Fibroblast of skin of scalp (primary cell): ENCODE measurements at places on chromosomes 1 and 21.

GRCh38 chr1:184563308-184563707 lies 176.5 kb downstream of the C1orf21 start:
- DNase-seq: peak; percentile 23

GRCh38 chr21:29130270-29130969 lies at the start of gene MAP3K7CL:
Gene MAP3K7CL (plus strand): TSS chr21:29130644. CDS start chr21:29133345, 2,701 bp downstream.
- DNase-seq: peak; percentile 100

DNA sequence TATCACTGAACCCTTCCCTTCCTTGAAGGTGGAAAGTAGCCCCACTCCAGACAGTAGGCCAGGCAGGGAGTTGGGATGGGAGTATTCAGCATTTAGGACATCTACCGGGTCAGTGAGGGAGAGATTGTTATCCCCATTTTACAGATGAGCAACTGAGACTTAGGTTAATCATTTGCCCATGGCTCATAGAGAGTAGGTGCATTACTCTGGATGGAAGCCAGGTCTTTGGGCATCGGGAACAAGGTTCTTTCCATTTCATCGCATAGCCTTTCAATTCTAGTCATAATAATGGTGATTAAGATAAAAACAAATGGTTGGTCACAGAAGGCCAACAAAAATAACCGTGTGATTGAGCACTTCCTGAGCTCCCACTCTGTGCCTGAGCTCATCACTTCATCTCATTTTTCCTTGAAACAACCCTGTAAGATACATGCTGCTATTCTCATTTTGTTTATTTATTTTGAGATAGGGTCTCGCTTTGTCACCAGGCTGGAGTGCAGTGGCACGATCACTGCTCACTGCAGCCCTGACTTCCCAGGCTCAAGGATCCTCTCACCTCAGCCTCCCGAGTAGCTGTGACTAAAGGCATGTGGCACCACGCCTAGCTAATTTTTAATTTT lies 64.8 kb downstream of the NAV1 start:
- peak; percentile 73 for DNase-seq

- no peak for DNase-seq
Observed at GRCh38 chr21:44572959-44573583, 458 bp upstream of the KRTAP10-4 start.

DNA sequence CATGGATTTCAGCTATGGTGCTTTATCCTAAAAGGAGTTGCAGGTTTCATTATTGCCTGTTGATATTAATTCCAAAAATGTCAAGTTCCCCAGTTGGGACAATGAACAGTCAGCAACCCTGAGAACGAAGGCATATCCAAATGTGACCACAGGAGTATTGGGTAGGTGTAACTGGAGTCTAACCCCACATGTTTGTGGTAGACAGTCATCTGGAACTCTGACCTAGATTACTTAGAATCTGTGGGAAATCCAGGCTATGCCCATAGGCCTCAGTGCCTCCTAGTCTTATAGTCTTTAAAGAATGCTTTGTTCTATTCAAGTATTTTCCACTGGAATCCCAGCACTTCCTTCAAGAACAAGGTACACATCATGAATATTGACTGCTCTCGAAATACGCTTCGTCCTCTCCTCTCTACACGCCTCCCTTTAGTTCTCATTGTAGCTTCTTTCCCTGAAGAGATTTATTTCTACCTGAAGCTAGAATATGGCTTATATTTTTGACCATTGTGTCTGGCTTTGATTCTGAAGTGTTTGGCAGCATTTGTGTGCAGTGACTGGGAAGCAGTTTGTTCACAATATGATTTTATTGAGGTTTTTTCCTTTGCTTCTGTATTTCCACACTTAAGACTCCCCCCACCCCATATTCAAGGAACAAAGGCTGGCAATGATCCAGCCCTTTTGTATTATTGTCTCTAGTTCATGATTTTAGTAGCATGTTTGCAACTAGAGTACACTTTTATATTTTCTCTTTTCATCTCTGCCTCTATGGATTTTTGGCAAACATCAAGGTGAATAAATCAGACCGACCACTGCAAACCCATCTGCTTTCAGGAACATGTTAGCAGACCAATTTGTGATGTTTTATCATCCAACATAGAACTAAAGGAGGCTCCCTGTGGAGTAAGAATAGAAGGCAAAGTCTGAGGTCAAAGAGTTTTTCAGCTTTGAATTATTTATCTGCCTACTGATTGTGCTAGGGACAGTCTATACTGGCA lies 178.6 kb downstream of the GPR52 start:
- DNase-seq: peak; percentile 9

DNA sequence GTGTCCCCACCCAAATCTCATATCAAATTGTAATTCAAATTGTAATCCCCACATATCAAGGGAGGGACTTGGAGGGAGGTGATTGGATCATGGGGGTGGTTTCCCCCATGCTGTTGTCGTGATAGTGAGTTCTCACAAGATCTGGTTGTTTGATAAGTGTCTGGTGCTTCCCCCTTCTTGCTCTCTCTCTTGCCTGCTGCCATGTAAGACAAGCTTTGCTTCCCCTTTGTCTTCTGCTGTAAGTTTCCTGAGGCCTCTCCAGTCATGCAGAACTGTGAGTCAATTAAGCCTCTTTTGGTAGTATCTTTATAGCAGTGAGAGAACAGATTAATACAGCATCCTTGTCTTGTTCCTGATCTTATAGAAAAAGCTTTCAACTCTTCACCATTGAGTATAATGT lies 6.5 kb upstream of the LRRC39 start:
- no peak for DNase-seq

DNA sequence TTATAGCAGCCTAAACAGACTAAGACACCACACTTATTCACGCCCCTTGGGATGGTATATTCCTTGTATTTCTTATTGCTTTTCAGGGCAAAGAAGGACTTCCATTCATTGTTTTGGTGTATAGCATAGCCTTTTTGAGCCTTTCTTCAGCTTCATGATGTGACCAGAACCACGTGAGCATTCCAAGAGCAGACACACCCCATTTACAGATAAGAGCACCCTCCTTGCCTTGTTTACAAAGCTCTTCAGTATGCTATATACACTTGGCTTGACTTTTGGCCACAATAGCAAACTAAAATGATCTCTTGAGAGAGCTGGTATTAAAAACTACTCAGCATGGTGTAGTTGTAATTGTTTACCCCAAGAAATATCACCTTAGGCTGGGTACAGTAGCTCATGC lies 78.7 kb downstream of the PIK3R3 start:
- DNase-seq: no peak

DNA sequence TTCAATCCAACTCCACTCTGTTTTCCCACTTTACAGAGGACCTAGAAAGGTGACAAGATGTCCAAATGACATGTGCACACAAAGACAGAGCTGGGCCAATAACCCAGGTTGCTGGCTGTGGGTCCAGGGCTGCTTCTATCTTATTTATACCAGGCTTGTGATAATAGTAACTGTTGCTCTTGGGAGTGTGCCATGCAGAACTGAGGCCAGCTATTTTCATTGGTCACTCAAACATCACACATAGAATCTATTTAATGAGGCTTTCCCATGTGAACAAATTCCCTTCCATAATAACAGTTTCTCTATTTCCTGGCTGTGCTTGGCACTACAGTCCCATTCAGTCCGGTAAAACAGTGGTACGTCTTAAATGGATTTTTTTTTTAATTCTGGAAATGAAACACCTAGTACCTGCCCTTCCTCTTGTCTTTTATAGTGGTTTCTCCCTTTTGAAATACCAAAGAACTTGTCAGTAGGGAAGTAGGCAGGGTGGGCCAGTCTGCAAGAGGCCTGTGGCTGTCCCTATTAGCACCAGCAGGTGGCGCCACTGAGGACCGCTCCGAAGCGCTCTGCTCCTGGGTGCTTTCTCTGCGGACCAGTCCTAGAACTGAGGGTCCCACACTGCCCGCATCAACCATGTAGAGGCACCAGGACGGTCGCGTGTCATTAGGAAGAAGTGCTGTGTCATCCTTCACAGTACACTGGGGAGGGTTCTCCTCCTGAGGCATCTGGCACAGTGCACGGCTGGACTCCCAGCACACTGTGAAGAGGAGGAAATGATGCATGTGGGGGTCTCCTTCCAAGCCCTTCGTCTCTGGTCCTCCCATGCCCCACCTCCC lies 52.1 kb downstream of the GPR161 start:
- peak; percentile 59 for DNase-seq

DNA sequence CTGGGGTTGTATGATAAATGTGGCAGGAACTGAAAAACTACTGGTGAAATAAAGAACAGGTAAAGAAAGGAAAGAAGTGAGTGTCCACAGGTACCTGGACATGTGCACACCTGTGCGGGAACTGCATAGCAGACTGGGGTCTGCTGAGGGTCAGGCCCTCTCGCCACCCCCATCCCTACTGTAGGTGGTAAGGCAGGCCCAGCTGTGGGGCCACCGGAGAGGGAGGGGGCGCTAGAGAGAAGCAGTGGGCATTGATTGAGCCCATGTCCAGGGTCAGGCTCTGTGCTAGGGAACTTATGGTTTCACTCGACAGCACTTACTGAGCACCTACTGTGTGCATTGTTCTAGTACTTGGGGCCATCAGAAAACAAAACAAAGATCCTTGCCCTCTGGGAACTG lies 400.5 kb downstream of the MATN1 start:
- no peak for DNase-seq

- peak; percentile 14 for DNase-seq
Observed at GRCh38 chr1:67429011-67429527, 1.1 kb downstream of the SERBP1 start.

DNA sequence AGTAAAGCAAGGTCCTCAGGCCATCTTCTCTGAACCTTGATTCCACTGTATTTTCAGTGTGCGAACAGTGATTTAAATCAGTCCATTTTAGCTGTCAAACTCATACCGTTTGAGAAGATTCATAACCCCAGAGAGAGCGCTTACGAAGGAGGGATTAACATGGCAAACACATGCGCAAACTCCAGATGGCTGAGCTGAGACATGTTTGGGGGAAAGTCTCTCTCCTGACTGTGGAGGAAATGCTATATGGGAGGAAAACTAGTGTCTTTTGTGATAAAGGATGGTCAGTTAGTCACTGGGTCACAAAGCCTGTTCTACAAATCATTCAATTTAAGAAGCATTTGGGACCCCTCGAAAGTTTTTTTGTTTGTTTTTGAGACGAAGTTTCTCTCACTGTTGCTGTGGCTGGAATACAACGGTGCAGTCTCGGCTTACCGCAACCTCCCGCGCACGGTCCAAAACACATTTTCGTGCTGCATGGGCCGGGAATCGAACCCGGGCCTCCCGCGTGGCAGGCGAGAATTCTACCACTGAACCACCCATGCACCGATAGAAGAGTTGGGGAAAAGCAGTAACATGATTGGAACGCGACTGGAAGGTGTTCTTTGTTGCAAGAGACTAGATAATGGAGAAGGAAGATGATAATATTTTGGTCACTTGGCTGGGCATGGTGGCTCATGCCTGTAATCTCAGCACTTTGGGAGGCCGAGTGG lies 58.4 kb upstream of the CXADR start:
- DNase-seq: peak; percentile 95

DNA sequence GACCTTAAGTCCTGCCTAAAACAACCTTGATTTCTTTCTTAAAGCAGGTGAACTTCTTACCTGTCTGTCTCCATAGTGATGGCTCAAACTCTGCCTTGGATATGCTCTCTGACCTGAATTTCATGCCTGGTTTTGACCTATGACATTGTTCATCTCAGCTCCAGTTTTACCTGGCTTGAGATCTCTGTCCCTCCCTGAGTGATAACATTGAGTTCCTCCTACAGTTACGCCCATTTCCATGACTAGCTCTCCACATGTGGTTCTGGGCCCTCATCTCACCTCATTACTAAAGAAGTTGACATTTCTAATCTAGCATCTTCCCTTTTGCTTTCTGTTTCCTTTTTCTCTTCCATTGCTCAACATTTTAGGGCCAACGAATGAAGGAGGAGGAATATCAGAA lies 233.1 kb downstream of the HHIPL2 start:
- no peak for DNase-seq

DNA sequence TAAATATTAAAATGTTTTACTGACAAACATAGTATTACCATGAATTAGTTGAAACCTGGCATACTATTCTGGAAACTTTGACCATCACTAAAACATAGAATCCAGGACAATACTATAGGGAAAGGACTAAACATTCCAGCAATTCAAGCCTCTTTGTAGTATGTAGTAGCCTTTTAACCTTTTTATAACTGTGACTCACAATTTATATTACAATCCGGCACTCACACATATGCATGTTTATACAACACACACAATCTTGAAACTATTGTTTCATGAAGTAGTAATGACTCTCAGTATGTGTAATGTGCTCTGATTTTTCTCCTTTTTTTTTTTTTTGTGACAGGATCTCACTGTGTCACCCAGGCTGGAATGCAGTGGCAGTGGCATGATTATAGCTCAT lies 64.3 kb downstream of the ANKRD13C start:
- DNase-seq: peak; percentile 5

DNA sequence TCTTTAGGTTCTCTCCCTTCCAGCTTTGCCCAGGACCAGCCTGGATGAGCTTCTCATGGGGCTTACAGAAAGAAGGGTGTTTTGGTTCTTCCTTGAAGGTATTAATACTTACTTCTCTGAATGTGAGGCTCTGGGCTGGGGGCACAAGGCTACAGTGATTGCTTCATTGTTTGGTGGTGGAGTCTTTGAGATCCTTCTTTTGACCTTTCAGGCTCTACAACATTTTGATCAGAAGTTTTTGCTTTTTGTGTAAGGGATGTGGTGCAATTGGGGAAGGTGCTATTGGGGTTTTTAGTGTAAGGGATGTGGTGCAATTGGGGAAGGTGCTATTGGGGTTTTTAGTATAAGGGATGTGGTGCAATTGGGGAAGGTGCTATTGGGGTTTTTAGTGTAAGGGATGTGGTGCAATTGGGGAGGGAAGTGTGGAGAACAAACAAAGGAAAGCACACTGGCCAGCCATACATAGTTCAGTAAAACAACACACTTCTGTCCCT lies 103.6 kb upstream of the IVNS1ABP start:
- DNase-seq: no peak

DNA sequence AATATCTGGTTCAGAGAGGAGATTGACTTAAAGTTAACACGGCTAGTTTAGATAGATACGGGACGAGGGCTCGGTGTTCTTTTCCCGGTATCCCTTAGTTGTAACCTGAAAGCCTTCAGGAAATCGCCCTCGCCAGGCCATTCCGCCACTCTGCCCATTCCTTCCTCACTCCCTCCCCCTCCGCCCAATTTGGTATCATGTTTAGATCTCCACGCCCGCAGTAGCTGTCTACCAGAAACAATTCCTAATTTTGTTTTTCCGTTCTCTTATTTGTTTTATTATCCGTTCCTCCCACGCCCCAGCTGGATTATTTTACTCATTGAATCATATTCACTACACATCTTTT lies 685 bp upstream of the VAMP4 start:
- peak; percentile 35 for DNase-seq
